ENCODE measurements at places on chromosomes 13 and 19. TPM values are rescaled to one million over a fixed set of nuclear protein-coding genes. Genes with fewer than 3 reads are reported as not detected.

DNA sequence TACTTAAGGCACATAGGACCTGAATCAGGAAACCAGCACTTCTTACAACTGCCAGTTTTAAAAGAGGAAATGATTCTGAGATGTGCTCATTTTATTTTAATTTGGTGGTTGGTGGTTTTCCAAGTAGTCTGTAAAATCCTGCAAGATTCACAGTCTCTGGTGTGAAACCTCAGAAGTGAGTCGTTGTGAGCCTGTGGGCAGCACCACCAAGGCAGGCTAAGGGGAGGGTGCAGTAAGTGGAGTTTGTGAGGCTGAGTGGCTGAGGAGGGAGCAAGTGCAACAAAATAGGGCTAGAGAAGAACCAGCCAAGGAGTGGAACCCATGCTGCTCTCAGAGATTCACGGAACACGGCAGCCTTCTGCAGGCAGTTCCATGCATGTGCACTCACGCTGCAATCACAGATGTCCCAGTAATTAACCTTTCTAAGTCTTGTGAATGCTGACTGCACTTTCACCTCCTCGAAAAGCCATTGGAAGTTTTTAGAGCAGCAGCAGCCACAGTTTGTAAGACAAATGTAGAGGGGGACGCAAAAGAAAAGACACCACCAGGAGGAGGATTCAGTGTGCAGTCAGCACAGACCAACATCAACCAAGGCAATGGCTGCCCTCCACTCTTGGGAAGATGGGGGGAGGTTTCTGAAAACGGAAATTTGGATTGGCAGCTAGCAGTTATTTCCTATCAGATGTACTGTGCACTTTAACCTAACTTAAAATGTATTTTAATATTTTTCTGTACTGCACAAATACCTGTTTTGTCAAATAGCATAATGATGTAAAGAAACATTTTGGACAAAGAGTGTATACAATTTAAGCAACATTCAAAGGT lies 44.9 kb downstream of the ESD start:
- no peak overlapping the region for H3K27ac ChIP-seq
- no peaks in the 10 kb centered on the region for H3K27me3 ChIP-seq
- H3K4me3 ChIP-seq, result no peak overlapping the region
- H3K36me3 ChIP-seq, result no peaks in the 10 kb centered on the region
- H3K4me1 ChIP-seq, result no peaks in the 10 kb centered on the region

DNA sequence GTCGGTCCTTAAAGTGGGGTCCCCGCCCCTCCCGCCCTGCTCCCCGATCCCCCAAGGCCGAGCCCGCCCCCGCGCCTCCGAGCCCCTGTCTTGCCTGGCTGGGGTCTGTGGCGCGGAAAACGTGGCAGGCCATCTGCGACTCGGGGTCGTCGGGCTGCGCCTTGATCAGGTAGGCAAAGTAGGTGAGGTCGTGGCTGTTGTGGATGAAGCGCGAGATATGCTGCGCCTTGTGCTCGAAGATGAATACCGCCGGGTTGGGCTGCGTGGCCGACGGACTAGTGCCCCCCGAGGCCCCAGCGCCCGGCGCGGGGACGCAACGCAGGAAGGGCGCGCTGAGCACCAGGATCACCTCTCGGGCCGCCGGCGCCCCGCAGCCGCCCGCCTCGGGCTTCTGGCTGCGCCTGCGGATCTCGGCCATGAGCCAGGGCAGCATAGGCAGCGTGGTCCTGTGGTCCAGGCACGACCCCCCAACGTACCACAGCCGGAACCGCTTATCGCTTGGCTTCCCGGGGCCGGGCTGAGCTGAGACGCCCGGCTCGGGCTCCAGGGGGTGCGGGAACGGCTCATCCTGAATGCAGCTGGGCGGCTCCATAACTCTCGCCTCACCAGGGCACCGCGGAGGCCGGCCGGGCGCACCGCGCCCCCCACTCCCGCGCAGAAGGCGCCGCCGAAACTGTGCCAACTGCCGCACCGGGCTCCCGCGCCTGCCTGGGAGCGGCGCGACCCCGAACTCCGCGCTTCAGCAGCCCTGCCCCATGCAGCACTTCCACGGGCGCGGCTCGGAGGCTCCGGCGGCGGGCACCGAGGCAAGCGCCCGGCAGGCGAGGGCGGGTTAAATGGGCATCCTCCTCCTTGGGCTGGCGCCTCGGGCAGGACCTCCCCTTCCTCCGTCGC lies 546 bp downstream of the TBC1D4 start:
- peak; percentile 54 for DNase-seq
- H3K27me3 ChIP-seq, result no peaks in the 10 kb centered on the region
- peak overlapping the region; percentile 78 for H3K27ac ChIP-seq
- H3K36me3 ChIP-seq, result no peaks in the 10 kb centered on the region

DNA sequence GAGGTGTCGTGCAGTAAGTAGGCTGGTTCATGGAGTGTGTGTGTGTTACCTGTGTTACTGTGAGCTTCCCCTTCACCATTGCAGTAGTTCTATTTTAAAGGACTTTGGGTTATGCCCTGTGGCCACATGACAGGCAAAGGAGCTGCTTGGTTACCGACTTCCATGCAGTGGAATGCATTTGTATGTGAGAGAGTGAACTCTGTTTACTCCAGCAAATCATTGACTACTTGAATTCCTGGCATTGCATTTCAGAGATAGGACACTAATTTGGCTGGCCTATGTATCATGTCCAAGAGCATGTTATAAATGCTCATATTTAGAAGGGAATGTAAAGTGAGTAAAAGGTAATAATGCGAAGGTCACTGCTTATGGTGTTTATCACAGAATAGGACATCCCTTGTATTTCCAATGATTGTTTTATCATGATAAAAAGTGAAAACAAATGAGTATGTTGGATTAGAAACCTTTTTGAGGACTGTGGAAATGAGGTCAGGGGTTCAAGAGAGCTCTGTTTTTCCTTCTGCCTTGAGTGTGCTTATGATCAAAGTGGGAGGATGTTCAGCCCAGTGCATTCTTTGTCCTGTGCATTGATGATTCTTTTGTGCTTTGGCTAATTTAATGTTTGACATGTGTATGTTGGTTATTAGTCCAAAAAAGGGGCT lies 156.5 kb downstream of the LMO7 start:
- peak overlapping the region; percentile 66 for H3K27ac ChIP-seq
- no peak overlapping the region for H3K4me3 ChIP-seq
- no peaks in the 10 kb centered on the region for H3K4me1 ChIP-seq
- H3K27me3 ChIP-seq, result no peaks in the 10 kb centered on the region
- DNase-seq, result no peak

DNA sequence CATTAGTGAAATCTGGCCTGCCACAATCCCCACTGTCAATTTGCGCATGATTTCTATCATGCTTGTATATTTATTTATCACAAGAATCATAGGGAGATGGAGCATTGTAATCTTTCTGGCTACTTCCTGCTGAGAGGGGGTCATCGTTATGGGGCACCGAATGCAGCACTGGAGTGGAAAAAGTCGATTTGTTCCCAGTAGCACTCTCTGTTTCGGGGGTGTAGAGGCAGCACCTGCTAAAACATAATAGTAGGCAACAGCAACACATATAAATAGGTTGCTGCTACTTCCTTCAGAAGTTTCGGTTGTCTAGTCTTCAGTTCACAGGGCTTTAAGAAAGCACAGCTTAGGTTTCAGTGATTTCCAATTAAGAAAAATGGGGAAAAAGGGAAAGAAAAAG lies 23.4 kb upstream of the CEACAM21 start:
- DNase-seq, result no peak
- no peak overlapping the region for H3K4me3 ChIP-seq
- H3K36me3 ChIP-seq, result no peaks in the 10 kb centered on the region
- H3K4me1 ChIP-seq, result no peaks in the 10 kb centered on the region

GRCh38 chr13:30307971-30308290 lies 580 bp upstream of the KATNAL1 start:
- H3K4me3 ChIP-seq, result peak overlapping the region; percentile 94
- no peaks in the 10 kb centered on the region for H3K27me3 ChIP-seq
- H3K27ac ChIP-seq, result peak overlapping the region; percentile 66

GRCh38 chr13:25380741-25381324 lies 9.1 kb downstream of the ATP8A2 start:
- H3K36me3 ChIP-seq, result no peaks in the 10 kb centered on the region
- H3K4me1 ChIP-seq, result no peaks in the 10 kb centered on the region
- H3K27ac ChIP-seq, result no peak overlapping the region
- no peak for DNase-seq

DNA sequence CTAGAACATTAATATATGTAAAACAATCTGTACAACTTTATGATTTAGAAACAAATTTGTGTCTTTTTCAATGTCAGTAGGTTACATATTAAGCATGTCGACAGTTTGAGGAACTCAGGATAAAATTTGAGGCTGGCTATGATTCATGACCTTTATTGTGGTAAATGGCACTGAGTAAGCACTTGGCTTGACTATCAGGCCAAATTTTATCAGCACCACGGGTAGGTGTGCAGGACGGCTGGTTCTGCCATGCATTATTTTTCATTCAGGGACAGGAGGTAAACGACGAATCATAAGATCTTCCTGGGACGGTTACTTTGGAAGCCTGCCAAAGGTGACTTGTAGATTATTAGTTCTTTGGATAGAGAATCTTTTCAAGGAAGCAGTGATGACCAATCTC lies 19.9 kb upstream of the CYP4F8 start:
- no peaks in the 10 kb centered on the region for H3K27me3 ChIP-seq
- H3K4me1 ChIP-seq, result no peaks in the 10 kb centered on the region
- no peak overlapping the region for H3K4me3 ChIP-seq
- H3K36me3 ChIP-seq, result no peaks in the 10 kb centered on the region
- H3K27ac ChIP-seq, result no peak overlapping the region

GRCh38 chr13:31919241-31919640 lies 112.3 kb upstream of the FRY start:
- H3K27me3 ChIP-seq, result no peaks in the 10 kb centered on the region
- H3K36me3 ChIP-seq, result no peaks in the 10 kb centered on the region
- no peak for DNase-seq
- H3K4me1 ChIP-seq, result no peaks in the 10 kb centered on the region
- no peak overlapping the region for H3K4me3 ChIP-seq

DNA sequence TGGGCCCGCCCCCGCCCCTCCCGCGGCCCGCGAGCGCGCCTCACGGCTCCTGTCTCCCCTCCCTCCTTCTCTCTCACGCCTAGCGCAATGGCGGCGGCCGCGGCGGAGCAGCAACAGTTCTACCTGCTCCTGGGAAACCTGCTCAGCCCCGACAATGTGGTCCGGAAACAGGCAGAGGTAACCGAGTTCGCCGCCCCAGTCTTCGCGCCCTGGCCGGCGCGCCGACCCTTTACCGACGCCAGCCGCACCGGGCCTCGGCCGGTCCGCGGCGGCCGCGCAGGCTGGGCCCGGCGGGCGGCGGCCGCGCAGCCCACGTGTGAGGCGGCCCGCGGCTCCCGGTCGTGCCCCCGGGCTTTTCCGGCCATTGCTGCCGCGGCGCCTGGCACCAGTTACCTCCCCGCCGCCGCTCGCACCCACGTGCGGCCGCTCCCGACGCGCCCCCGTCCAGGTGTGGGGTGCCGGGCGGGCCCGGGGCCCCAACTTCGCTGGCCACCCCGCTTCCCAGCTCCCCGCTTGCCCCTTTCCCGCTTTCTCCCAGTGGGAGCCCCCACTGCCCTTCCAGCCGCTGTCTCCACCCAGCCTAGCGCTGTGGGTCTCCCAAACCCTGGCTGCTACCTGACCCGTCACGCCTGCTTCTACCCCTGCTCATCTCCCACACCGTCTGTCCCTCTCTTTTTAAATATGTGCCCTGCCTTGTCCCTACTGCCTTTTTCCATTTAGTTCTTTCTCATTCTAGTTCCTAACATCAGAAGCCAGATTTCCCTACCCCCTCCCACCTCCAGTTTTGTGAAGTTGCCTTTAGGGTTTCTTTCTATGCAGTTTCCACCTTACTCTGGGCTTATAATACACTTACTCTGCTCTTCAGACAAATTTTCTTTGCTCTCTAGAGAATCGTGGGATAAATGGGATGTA lies 23.4 kb downstream of the IPO5 start:
- no peaks in the 10 kb centered on the region for H3K36me3 ChIP-seq
- H3K4me3 ChIP-seq, result peak overlapping the region; percentile 77
- H3K4me1 ChIP-seq, result peaks cover 13% of the 10 kb centered on the region
- peak overlapping the region; percentile 72 for H3K27ac ChIP-seq
- peak; percentile 54 for DNase-seq

DNA sequence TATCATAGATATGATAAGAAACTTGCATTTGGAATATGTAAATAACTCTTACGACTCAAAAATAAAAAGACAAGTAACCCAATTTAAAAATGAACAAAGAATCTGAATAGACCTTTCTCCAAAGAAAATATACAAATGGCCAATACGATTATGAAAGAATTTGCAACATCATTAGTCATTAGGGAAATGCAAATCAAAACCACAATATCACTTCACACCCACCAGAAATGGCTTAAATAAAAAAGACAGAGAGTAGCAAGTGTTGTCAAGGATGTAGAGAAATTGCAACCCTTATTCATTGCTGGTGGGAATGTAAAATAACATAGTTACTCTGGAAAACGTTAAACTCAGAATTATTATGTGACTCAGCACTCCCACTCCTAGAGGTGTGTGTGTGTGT lies 226.6 kb upstream of the MAB21L1 start:
- H3K4me3 ChIP-seq, result no peak overlapping the region
- no peak for DNase-seq
- no peaks in the 10 kb centered on the region for H3K4me1 ChIP-seq
- no peak overlapping the region for H3K27ac ChIP-seq

GRCh38 chr19:34991542-34992333 lies 8.4 kb upstream of the GRAMD1A start:
- no peak overlapping the region for H3K27ac ChIP-seq
- H3K4me1 ChIP-seq, result peaks cover 16% of the 10 kb centered on the region
- peak; percentile 8 for DNase-seq
- H3K4me3 ChIP-seq, result no peak overlapping the region

DNA sequence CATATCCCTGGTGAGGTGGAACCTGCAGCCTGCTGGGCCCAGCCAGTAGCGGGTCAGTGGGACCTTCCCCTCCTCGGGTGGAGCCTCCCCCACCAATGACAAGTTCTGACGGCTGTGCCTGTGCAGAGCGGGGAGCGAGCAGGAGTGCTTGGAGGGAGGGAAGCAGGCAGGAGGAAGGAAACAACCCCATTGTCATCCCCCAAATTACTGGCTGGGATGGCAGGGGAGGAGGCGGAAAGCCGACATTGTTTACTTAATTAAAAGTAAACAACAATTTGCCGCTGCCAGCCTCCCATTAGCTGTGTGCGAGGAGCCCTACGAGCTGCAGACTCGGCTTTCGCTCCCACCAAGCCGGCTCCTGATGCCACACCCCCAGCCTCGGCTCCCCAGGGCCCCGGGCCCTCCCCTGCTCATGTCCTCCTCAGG lies 45.5 kb downstream of the LYL1 start:
- H3K27me3 ChIP-seq, result no peaks in the 10 kb centered on the region
- H3K27ac ChIP-seq, result no peak overlapping the region
- no peak for DNase-seq

GRCh38 chr19:6412447-6413091 lies 12.0 kb downstream of the KHSRP start:
- no peak for DNase-seq
- no peak overlapping the region for H3K27ac ChIP-seq
- H3K36me3 ChIP-seq, result peaks cover 4% of the 10 kb centered on the region
- no peaks in the 10 kb centered on the region for H3K4me1 ChIP-seq
- no peaks in the 10 kb centered on the region for H3K27me3 ChIP-seq

The HIF3A gene
- 9.2 TPM for total RNA-seq

The TINCR gene
- total RNA-seq, result not detected

The NMRK2 gene
- total RNA-seq, result not detected

The PODNL1 gene
- total RNA-seq, result not detected

The SLC8A2 gene
- not detected for total RNA-seq

The PNMA8A gene
- 0.06 TPM for total RNA-seq

The PEPD gene
- 261 TPM for total RNA-seq

The TEX26 gene
- not detected for total RNA-seq

The CHAF1A gene
- total RNA-seq, result 9.2 TPM

The YJEFN3 gene
- 2.5 TPM for total RNA-seq

The MAMSTR gene
- 0.25 TPM for total RNA-seq

The IGFLR1 gene
- total RNA-seq, result 16.3 TPM

The SIGLEC12 gene
- 0.63 TPM for total RNA-seq

Data from right lobe of liver (tissue), 6 donors.